ENCODE measurements at places on chromosomes 2 and 18.

- DNase-seq = no peak
These were observed 61.8 kb upstream of the DCC start for GRCh38 chr18:52278191-52278590.

- peak; percentile 13 for DNase-seq
These were observed 273.3 kb downstream of the NDUFA10 start for GRCh38 chr2:239751679-239752355.

GRCh38 chr2:230684270-230685168 lies 28.1 kb upstream of the CAB39 start:
- no peak for DNase-seq

- no peak for DNase-seq
These were observed 189.7 kb downstream of the SP3 start for GRCh38 chr2:173775440-173775839.

- DNase-seq = no peak
These were observed 37.0 kb downstream of the MARCHF4 start for GRCh38 chr2:216335252-216335651.

DNA sequence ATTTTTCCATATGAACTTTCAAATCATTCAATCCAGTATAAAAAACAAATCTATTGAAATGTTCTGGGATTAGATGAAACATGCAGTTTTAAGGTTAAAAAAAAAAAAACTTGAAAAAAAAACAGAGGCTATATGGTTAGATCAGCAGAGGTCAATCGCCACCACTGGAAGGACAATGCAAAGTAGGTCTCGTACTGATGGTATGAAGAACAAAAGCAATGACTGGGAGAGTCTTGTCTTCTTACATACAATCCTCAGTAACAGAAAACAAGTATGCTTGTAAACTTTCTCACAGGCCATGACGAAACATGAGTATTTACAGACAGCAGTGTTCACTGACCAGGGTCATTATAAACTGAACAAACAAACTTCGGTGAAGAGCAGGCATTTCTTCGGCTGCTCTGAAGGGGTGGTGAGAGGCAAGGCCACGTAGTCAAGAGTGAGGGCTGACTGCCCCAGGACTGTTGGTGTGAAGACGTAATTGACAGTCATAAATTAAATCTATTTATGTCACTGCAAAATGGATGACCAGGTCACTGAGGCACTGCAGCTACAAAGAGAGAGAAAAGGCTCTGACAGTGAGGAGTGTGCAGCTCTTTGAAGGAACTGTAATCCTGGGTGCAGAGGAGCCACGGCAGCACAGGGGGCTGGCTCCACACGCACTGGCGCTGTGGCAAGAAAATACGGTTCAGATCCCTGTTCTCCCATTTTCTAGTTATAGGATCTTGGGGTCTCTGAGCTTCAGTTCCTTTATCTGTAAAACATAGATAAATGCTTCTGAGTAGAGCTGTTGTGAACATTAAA lies 60.0 kb downstream of the NXPH2 start:
- no peak for DNase-seq

- peak; percentile 37 for DNase-seq
These were observed 69.3 kb upstream of the MCFD2 start for GRCh38 chr2:46984642-46985476.

DNA sequence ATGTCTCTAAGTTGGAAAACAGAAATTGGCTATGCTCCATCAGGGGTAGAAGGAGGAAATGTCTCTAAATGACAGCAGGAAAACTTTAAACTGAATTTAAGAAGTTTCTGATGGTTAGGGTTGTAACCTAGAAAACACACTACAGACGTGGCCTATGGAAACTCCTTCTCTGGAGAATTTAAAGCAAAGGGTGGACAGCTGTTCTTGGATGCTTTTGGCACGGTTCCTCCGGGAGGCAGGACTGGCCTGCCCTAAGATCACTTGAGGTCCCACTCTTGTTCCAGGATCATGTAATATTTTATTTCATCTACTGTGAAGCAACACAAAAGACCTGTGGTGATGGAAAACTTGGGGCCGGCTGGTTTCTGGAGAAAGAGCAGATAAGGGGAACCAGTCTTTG lies 77.0 kb downstream of the NRP2 start:
- no peak for DNase-seq

Measured in CD4-positive, alpha-beta T cell treated with Interleukin-17A for 1 hour (primary cell).